ENCODE measurements at places on chromosomes 3 and 15.
A peak's percentile ranks its signal among the peaks of the same experiment; 100 is the strongest.

DNA sequence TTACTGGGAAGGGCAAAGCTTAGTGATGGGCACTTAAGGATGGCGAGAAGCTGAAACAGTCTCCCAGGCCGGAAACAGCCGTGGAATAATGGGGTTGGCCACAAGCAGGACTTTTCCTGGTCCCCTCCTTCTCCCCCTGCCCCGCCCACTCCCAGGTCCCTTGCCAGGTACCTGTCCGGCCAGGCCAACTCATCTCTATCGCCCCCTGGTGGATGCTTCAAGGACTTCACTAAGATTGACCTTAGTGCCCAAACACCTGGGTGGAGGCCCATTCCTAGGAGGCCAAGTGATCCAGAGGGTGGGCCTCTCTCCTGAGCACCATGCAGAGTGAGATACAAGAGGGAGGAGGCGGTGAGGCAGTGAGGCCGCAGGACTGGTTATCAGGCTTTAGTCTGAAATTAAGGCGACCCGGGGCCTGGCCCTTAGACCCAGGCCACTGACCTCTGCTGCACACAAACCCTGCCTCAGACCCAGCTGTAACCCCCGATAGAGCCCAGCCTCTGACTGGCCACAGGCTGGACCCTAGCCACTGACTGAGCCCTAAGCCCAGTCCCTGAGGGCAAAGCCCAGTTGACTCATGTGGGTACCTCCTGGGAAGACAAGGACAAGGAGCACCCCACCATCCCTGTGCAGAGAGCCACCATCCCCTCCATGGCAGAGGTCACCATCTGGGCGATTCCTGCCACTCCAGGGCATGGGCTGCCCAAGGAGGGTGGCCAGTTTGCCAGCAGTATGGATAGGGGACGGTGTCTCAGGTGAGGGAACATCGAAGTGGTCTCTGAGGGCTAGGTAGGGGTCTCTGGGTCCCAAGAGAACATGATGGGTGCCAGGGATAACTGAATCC, 37.6 kb downstream of the VIPR1 start:
- no peak for DNase-seq

DNA sequence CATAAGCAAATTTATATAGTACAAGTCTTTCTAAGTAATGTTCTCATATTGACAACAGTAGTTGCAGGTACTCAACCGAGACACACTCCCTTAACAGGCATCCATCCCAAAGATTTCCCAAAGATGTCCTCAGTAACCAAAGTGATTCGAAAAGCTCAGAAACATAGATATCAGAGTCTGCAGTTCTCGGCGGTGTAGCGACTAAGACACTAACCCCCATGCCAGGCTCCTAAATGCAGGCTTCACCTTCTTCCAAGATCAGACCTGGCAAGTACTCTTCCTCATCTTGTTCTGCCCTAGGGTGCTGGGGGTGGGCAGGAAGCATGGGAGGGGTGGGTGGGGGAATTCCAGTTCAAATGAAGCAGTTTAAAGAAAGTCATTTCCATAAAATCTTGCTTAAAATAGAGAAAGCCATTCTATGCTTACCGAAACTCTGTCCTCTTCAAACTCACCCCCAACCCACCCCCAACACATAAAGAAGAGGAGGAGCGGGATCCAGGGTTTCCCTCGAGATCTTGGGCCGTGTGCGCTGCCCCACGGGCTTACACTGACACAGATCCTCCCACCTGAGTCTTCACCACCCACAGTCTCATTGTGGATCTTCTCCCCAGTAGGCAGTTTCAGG, 59.0 kb upstream of the BCL6 start:
- DNase-seq: no peak

DNA sequence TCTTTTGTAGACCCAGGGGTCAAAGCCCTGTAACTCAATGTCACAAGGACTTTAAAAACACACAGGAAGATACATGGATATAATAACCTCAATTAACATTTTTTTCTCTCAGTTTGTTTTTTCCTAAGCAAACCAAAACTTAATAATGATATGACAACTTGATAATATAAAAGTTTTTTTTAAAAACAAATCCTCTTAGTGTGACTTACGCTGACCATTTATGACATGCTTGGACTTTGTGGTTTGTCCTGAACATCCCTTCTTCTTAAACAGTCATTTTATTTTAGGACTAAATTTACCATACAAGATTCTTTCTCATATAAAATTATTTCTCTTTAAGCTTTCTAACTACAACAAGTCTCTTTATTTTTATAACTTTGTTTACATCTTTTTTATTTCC, 25.4 kb upstream of the FAM3D start:
- DNase-seq: peak; percentile 52

DNA sequence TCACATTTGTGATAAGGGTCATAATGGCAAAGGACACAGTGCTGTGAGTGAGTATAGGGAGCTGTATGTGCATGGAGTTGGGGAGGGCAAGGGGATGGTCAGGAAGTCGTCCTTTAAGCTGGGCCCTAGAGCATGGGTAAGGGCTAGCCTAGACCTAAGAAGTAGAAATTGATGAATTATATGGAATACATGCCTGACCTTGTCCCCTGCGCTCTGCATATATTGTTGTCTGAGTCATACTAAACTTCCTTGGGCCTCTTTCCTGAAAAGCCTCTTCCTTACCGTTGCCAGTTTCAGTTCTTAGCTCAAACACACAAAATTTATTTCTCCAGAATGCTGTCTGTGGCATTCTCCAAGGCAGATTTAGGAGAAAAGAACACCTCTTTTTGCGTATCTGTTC, 4.6 kb downstream of the SNRK start:
- no peak for DNase-seq

- DNase-seq: no peak
Observed at GRCh38 chr3:113304856-113305540, 93.6 kb downstream of the BOC start.

GRCh38 chr3:114827495-114827894, 319.6 kb downstream of the ZBTB20 start:
- peak; percentile 33 for DNase-seq

DNA sequence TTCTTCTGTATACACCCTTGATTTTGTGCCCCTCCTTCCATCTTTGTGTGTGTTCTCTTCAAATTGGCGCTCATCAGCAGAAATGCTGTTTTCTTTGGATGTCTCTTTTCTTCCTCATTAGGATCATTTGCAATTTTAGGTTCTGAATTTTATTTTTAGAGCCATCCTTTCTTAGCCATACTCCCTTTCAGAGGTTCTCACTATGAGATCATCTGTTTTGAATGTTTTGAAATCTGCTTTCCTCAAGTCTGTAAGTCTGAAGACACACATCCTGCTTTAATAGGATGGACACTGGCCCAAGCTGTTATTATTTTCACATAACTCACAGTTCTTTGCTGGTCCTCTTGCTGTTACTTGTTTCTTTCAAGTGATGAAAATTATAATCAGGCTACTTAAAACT, 124.8 kb downstream of the BDH1 start:
- DNase-seq: no peak
